Activated naive CD8-positive, alpha-beta T cell treated with anti-CD3 and anti-CD28 coated beads, Interleukin-2, amount 10 ng/mL, durations not matched to agents 7 days and 5 days (primary cell): ENCODE measurements at places on chromosomes 7 and 10.

- DNase-seq, result no peak
Measured at GRCh38 chr7:47371733-47372368, 210.1 kb downstream of the TNS3 start.

DNA sequence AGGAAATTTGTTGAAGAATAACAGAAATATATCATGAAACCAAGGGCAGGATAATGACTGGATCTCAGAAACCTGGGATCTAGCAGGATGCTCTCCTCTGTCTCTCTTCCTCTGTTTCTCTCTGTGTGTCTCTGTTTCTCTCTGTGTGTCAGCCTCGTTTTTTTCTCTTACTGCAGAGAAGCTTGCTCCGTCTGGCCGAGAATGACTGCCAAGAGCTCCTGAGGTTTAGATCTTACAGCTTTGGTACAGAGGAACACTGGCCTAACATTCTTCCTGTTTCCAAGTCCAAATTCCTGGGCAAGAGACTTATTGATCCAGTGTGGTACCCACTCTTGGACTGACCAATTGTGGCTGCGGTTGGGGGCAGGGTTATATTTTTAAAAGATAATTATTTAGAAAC, 564.0 kb downstream of the XPNPEP1 start:
- DNase-seq, result no peak

DNA sequence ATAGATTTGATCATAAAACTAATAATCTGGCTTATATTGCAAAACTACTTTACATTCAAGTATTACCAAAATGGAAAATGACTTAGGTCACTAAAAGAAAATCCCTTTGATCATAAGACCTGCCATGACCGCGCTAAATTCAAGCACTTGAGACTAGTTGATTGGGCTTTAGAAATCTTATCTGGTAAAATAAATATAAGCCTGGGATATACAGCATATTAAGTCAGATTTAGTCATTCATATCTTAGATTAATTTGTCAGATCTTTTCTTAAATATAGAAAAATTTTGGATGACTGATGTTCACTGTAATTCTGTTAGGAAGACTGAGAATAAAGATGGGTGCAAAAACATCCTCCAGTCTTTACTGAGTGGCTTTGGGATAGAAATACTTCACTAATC, 450.0 kb downstream of the HTR7 start:
- DNase-seq, result no peak

DNA sequence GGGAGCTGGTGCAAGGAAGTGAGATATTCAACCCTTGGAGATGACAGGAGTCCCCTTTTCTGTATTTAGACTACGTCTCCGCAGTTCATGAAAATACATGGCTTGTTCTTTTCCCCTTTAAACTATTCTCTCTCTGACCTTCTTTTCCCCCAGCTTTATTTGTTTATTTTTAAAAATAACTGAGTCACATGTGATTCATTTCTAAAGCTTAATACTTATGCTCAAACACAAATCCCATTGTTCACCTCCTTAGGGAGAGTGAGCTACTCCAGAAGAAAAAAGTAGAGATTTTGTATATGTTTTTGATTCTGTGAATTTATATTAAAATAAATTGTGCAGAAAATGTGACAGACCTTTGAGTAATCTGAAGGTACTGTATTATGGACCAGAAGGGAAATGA, 35.9 kb upstream of the FZD1 start:
- DNase-seq, result no peak

GRCh38 chr10:129961157-129961701, 2.8 kb downstream of the EBF3 start:
- no peak for DNase-seq

- no peak for DNase-seq
Measured at GRCh38 chr7:44891791-44892190, 6.5 kb upstream of the PURB start.

- no peak for DNase-seq
Measured at GRCh38 chr10:77485847-77486246, 151.8 kb downstream of the KCNMA1 start.

- no peak for DNase-seq
Measured at GRCh38 chr10:14801723-14802122, 27.0 kb upstream of the FAM107B start.
